ENCODE measurements at places on chromosomes 4 and X.
A peak's percentile ranks its signal among the peaks of the same experiment; 100 is the strongest.

DNA sequence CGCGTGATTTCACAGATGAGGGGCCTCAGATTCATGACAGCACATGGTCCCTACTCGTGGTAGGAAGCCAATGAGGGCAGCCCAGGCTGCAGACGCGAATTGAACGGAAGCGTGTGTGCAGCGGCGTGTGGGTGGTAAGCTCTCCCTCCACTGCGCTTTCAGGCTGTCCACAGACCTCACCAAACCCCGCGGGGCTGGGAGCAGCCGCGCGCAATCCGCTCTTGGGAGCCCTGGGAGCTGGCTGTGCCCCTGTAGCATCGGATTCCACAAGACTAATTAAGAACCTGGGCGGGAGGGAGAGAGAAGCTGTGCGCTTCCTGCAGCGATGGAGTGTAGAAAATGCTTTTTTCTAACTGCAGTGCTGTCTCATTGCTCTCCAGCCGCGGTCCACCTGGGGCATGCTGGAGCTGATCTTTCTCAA lies 134.9 kb downstream of the STOX2 start:
- DNase-seq = no peak

DNA sequence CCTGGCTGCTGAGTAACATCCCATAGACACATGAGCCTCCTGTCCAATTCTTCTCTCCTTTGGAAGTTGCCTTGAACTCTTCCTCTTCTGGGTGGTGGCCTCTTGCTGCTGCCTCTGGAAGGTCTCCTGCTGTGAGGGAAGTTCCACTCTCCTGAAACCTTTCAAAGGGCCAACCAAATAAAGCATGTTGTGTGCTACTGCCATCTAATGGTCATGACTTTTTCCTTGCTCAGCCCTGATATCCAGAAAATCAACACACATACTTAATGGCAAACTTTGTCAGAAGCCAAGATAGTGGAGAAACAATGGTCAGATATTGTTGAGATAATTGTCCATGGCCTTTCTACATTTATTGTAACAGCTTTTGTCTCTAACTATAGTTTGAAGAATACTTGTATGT lies 19.1 kb upstream of the ZXDA start:
- DNase-seq = peak; percentile 26

GRCh38 chrX:18354369-18355223 lies at the start of gene SCML2:
SCML2 (minus strand) TSS chrX:18354688; CDS start chrX:18334071, 20,617 bp downstream.
- peak; percentile 52 for DNase-seq

DNA sequence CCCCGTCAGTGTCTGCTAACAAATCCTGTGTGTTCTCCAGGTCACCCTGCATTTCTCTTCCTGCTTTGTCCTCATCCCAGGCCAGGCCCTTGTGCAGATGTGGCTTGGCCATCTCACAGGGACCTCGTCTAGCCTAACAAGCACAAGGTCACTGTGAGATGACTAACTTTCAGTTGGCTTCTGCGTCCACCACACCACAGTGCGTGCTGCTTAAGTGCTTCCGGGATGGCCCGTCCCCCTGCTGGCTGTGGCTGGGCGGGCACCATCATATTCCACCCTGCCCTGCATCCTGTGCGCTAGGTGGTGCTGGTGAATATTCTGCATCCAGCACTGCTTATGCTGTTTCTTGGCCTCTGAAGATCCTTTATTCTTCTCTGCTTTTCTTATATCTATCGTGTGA lies 33.8 kb downstream of the RBBP7 start:
- no peak for DNase-seq

DNA sequence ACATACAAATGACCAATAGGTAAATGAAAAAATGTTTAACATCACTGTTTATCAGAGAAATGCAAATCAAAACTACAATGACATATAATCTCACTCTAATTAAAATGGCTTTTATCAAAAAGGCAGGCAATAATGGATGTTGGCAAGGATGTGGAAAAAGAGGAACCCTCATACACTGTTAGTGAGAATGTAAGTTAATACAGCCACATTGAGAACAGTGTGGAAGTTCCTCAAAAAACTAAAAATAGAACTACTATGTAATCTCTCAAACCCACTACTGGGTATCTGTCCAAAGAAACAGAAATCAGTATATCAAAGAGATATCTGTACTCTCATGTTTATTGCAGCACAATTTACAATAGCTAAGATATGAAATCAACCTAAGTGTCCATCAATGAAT lies 165.9 kb upstream of the HHIP start:
- no peak for DNase-seq

DNA sequence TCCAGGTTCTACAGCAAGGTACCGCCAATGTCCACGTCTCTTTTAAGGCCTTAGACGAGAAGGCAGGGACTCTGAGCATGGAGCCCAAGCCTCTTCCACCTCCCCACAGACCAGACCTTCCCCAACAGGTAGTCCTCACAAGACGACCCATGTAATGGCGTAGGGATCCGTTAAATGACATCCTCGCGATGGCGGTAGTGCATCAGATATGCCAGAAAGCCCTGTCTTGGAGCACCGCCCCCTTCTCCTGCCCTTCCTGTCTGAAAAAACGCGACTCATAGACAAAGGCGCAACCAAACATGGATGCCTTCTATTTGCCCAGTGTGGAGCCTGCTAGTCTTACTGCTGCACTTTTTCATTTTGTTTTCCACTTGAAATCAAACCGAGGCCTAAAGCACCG lies 185.4 kb downstream of the OR13H1 start:
- no peak for DNase-seq
